Cardiac muscle cell (in vitro differentiated cells and primary cell): ENCODE measurements at places on chromosomes 5 and 9. TPM values are rescaled to one million over a fixed set of nuclear protein-coding genes. Genes with fewer than 3 reads are reported as not detected.

DNA sequence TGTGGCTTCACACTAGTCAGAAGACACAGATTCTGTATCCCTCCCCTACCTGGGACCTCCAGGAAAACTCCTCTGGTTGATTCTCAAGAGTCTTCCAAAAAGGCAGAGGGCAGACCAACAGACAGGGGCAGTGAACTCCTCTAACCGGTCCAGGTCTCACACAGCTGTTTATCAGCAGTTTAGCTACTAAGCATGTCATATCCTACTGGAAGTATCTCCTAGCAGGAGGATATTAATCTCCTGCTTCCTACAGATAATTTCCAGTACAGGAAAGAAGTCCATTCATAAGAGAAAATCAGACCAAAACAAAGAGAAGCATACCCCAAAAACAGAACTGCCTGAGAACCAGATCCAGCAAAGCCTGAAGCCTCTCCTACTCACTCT, 64.3 kb downstream of the DTWD2 start:
- no peaks in the 10 kb centered on the region for H3K36me3 ChIP-seq
- H3K4me3 ChIP-seq: no peak overlapping the region
- H3K4me1 ChIP-seq: no peaks in the 10 kb centered on the region

GRCh38 chr5:6494939-6495338, 46.3 kb downstream of the UBE2QL1 start:
- peaks cover 4% of the 10 kb centered on the region for H3K36me3 ChIP-seq
- DNase-seq: no peak
- H3K4me1 ChIP-seq: peaks cover 9% of the 10 kb centered on the region
- H3K4me3 ChIP-seq: no peak overlapping the region

- H3K27me3 ChIP-seq: no peaks in the 10 kb centered on the region
- no peaks in the 10 kb centered on the region for H3K4me1 ChIP-seq
- H3K4me3 ChIP-seq: no peak overlapping the region
- H3K36me3 ChIP-seq: no peaks in the 10 kb centered on the region
- no peak for DNase-seq
Observed at GRCh38 chr5:64518793-64519192, 13.0 kb downstream of the RGS7BP start.

The STPG3 gene
- 0.95 TPM in 1 of 2 replicates, not detected in the other for total RNA-seq

GRCh38 chr5:169286572-169287300, 14.2 kb downstream of the SLIT3 start:
- peak overlapping the region; percentile 57 for H3K27ac ChIP-seq
- no peak overlapping the region for H3K4me3 ChIP-seq
- peaks cover 7% of the 10 kb centered on the region for H3K4me1 ChIP-seq
- DNase-seq: peak; percentile 91
- H3K27me3 ChIP-seq: no peaks in the 10 kb centered on the region

- DNase-seq: no peak
- H3K27ac ChIP-seq: no peak overlapping the region
- H3K4me3 ChIP-seq: no peak overlapping the region
- H3K27me3 ChIP-seq: no peaks in the 10 kb centered on the region
- H3K4me1 ChIP-seq: no peaks in the 10 kb centered on the region
Observed at GRCh38 chr5:133895979-133896845, 72.2 kb downstream of the C5orf15 start.
